ENCODE measurements at places on chromosomes 4 and X.

- no peak for DNase-seq
Observed at GRCh38 chr4:3075652-3075981, 1.1 kb downstream of the HTT start.

- no peak for DNase-seq
Observed at GRCh38 chrX:18099745-18100144, 120.9 kb downstream of the BEND2 start.

- DNase-seq, result no peak
Observed at GRCh38 chr4:133157460-133158160, 8.5 kb downstream of the PCDH10 start.

DNA sequence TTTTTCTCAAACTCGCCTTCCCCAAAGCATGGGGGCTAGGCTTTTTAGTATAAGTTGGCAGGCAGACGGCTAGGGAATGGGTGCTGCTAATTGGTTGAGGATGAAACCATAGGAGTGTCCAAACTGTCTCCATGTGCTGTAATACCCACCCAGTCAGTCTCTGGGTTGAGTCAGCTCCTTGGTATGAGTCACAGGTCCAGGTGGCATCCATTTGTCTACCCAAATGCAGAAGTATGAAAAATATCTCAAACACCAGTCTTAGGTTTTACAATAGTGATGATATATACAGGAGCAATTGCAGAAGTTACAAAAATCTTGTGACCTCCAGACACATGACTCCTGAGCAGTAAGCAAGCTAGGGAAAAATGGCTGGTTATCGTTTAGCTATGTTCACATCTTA, 27.4 kb upstream of the CCSER1 start:
- no peak for DNase-seq

DNA sequence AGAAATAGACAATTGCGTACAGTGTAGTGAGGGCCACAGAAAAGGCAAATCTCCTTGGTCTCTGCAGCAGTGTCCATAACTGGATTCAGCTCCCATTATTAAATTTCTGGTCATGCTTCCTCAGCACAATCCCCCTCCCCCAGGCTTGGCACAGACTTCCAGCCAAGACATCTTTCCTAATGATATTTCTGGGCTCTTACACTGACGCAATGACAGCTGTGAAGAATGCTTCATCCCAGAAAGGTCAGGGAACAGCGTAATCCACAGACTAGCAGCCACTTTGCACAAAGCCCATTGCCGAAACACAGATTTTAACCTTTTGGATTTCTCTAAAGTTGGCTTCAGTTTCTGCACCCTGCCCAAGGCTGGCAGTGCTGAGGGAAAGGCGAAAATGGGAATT, 597.6 kb upstream of the CPEB2 start:
- no peak for DNase-seq

DNA sequence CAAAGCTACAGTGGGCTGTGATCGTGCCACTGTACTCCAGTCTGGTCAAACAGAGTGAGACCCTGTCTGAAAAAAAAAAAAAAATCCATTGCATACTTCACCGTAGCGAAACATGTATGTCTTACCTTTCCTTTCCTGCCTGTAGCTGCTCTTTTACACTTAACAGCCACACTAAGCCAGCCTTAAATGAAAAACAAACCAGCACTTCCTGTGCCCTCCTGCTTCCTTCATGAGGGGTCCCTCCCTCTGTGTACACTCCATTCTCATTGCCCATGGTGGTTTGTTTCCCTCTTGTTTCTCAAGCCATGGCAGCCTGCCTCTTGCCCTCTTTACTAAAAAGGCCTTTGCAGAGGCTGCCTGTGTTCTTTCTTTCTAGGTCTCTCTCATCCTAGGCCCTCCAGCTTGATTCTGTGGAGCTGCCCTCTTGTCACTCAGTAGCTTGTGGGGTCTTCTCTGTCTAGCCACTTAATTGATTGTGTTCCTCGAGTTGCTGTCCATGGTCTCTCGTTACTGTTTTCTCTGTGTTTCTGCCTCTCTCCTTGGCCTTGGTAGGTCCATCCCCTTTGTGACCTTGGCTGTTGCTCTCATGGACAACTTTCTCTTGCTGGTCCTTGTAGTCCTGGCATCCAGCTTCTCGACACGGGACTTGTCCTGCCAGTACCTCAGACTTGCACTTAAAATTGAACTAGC, 52.1 kb upstream of the MSANTD1 start:
- DNase-seq, result no peak

Data from cerebellar nuclear complex (tissue), 1 donor.